ENCODE measurements at places on chromosomes 1 and 21.

- no peak for DNase-seq
These were observed 15.3 kb upstream of the PYHIN1 start for GRCh38 chr1:158916085-158916484.

- no peak for DNase-seq
These were observed 270.5 kb downstream of the RRAGC start for GRCh38 chr1:38589036-38589435.

DNA sequence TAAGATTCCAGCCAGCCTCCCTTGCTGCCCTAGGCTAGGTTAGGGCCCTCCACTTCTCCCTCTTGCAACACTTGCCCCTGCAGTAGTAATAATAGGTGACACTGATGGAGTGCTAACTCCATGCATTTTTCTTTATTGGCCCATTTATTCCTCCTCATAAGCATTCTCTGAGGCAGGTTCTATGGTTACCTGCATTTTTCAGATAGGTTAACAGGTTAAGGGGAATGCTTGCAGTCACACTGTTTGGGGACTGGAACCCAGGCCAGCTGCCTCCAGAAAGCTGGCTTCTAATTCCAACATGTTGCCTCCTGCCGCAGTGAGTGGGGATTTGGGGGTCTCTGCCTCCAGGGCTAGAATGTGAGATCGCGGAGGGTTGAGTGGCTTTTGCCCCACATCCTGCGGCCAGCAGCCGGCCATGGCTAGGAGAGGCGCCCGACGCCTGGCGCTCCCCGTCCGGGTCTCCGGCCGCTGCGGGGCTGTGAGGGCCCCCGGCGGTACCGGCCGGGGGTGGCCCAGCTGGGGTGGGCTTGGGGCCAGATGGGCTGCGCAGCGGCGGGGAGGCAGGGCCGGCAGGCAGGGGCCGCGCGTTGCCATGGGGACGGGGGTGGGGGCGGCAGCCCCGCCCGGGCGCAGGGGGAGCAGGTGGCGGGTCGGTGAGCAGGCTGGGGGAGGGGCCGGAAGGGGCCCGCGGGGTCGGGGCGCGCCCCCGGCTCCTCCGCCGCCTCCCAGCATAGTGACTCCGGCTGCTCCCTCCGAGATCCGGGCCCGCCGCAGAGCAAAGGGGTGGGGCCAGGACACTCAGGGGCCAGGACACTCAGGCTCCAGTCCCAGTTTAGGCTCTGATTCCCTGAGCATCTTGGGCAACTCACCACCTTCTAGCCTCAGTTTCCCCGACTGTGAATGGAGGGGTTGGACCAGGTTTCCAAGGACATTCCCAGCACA is 68.4 kb upstream of the SSBP3 start:
- no peak for DNase-seq

DNA sequence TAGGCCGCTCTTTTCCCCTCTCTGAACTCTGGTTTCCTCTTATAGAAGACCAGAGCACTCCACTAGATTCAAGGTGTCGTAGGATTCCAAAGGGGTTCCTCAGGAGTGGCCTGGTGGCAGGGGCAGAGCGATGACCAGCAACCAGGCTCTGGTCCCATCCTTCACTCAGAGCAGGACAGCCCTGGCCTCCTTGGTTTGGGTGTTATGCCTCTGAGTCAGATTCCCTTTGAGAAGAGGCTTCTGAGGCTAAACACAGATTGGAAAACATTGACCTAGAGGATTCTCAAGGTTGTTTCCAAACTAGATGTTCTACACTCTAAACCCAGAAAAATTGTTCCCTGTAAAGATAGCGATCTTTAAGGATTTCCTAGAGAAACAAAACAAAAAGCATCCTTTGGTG is 49.8 kb upstream of the IKBKE start:
- DNase-seq, result no peak

DNA sequence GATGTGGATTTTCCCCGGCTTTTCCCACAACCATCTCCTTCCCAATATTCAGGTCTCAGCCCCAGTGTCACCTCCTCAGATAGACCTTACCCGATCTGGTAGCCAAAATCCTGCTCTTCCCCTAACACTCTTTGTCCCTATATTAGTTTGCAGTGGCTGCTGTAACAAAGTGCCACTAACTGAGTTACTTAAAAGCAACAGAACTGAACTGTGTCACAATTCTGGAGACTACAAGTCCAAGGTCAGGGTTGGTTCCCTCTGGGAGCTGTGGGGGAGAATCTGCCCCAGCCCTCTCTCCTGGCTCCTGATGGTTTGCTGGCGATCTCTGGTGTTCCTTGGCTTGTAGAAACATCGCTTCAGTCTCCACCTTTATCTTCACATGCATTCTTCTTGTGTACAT is 64.0 kb downstream of the NENF start:
- DNase-seq, result no peak

GRCh38 chr21:41888749-41889376 is 9.7 kb upstream of the PRDM15 start:
- DNase-seq, result no peak

- DNase-seq, result no peak
These were observed 97.3 kb downstream of the MAP3K21 start for GRCh38 chr1:233424779-233425178.

DNA sequence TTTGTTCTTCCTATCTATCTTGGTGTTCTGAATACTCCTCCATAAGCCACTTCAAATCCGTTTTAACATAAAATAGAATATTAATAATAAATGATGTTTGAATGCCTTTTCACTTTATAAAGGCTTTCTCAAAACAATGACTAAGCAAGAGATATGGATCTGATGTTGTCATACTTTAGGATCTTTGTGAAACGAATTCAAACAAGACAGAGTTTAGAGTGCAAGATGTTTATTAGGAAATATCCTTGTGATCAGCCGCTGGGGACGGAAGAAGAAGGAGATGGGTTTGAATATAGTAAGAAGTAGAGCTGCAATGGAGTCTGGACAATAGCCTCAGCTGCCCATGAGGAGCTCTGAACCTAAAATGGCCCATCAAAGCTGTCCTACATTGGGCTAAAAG is 351.8 kb downstream of the NEGR1 start:
- no peak for DNase-seq

DNA sequence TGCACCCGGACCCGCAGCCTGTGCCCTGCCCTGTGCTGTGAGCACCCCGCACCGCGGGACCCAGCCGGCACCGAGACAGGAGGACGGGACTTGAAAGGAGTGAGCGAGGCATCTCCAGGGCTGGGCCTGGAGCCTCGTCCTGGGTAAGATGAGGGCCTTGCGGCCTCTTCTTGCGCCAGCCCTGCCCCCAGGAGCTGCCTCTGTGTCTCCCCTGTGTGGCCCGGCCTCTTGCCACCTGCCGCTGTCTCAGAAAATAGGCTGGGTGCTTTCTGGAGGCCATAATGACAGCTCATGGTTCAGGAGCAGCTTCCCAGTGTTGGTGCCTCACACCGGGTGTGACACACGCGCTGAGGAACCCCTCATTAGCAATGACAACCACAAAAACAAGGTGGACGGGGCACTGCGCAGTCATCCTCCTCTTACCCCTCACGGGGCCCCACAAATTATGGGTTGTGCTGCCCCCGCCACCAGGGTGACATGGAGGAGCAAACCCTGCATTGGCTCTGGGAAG is 161.5 kb upstream of the C1orf174 start:
- DNase-seq, result no peak

DNA sequence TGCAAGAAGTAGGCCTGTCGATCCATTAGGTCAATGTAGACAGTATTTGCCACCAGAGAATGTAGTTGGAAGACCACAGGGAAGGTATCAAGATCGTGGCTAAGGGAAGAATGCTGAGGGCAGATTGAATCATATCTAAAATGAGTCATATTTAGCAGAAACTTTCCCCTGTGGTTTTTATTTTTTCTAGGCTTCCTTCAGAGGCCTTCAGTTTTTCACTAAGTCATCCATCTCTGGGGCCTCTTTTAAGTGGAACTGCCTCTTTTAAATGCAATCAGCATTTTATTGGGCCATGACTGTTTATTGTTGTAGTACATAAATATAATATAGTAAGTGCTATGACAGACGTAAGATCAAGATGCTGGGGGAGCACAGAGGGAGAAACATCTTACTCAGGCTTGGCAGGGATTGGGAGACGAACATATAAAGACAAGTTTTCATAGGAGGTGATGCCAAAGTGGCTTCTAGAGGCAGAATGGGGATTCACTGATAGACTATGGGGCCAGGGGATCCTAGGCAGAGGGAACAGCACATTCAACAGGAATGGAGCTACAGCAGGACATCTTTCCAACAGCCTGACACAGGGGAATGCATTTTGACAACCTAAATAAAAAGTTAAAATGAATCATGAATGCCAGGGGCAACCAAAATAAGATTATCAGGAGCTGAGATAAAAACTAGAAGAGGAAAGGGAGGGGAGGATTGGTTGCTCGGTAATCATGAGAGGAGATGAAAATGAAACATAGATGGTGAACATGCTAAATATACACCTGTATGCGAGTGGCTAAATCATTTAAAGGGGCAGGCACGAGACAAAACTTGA is 20.1 kb downstream of the UBE2U start:
- no peak for DNase-seq

DNA sequence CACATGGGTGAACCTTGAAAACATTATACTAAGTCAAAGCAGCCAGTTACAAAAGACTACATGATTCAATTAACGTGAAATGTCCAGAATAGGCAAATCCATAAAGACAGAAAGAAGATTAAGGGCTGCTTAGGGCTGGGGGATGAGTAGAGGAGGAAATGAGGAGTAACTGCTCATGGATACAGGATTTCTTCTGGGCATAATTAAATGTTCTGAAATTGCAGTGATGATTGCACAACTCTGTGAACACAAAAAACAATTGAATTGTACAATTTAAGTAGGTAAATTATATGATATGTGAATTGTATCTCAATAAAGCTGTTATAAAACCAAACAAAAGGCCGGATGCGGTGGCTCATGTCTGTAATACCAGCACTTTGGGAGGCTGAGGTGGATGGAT is 52.2 kb downstream of the RERE start:
- no peak for DNase-seq

DNA sequence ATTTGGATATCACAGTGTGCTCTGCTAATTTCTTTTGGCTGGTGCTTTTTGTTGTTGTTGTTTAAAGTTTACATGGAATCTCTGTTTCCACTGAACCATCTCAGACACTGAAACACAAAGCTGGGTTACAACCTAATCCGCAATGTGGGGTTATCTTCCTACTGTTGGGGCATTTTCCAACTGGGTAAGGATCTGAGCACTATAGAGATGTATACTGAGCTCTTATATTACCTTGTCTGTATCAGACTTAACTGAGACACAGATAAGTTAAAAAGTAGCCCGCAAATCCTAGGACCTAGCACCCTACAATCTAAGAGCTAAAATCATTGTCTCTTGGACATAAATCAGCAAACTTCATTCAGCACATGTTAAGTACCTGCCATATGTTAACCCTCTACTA is 169.2 kb downstream of the LTN1 start:
- no peak for DNase-seq

- no peak for DNase-seq
These were observed 19.7 kb downstream of the NFIA start for GRCh38 chr1:61102041-61102440.

DNA sequence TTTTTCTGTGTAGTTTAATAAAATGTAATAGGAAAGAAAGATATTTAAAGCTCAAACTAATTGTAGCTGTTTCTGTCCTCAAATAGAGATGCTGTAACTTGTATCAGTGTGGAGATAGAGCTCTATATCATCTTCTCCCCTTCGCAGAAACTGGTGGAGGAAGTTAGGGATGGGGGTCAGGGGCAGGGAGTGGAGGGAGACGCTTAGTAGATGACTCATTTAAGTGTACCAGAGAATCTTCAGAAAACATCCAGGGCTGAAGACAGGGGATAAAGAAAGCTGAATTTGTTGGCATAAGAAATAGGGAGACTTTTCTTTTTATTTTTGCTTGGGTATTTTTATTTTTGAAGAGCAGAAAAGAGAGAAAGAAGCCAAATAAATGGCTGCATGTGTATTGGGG is 282.6 kb upstream of the DPYD start:
- DNase-seq, result no peak

GRCh38 chr1:47396671-47397196 is 19.4 kb upstream of the FOXE3 start:
- DNase-seq, result no peak

DNA sequence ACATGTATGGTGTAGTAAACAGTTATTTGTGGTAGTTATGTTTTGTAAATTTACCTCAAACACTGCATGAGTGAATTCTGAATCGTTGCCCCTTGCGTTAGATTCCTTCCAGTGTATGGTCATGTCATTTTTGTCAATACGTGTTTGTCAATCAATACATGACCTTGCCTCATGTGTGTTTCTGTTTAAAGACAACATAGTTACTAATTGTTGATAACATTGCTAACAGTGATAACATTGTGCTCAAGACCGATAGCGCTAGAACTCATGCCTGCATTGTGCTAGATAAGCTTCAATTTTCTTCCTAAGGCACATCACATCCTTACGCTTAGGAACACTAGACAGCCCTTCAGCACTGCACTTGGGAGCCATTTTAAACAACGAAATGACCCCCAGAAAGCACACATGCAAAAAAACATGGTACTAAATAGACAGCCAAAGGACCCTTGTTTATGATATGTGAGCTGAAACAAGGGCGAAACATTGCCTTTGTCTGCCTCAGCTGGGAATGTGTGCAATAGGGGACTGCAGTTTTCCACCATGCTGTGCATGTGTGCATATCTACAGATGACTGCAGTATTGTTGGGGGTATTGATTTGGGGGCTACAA is 37.3 kb downstream of the MRPS6 start:
- DNase-seq, result no peak

- no peak for DNase-seq
These were observed 61.1 kb downstream of the PLXNA2 start for GRCh38 chr1:208182880-208183645.

DNA sequence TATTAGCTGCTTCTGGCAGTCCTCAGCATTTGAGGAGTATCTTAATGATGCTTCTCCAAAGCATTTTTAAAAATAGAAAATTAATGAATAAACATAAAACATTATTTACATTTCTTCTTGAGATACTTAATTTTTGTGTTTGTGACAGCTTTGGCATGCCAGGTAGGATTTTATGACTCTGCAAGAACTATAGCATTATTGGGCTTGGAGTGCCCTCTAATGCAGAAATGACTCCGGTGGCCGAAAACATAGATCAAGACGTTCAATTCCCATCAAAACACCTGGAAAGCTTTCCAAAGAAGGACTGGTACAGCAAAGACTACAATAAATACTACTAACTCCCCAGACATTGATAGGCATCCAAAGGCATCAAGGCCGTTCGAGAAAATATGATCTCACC is 366.4 kb upstream of the CXADR start:
- DNase-seq, result no peak

DNA sequence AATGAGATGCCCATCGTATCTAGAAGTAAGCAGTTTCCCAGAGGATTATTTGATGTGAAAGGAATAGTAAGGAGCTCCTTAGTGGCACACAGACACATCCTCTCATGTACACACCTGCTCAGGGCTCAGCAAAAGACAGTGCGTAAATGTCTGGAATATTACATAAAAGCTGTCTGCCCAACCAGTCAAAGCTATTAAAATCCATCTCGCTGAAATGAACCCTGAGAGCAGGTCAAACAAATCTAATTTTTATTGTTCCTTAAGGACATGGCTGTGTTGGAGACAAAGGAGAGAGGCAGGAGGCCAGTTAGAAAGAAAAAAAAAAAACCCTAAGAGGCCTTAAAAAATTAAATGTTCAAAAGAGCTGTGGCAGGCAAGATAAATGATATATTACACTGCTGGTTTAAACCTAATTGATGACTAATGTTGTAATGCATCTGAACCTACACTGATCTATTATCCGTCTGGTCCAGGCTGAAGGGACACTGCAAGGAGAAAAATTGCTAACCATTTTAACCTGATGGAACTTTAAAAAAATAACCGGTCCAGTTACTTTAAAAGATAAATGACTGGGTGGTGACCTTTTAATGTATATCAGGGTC is 58.5 kb upstream of the FGGY start:
- no peak for DNase-seq
